ENCODE measurements at places on chromosomes 12 and 14.
A peak's percentile ranks its signal among the peaks of the same experiment; 100 is the strongest.

DNA sequence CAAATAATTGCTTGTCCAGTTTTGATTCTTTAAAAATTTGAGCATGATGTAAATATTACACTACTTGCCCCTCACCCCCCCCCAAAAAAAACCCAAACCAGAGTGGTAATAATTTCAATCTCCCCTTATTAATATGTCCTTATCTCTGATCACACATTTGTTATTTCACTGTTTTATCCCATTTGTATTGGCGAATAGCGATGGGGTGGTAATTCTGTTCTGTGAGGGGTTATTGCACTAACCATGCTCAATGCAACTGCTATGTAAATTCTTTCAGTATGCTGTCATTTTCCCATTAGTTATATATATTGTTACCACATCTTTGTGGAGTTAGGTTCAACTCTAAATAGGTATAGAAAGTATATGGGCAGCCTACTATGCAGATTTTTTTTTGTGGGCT lies 1.1 kb downstream of the RIMKLB start:
- peak; percentile 43 for DNase-seq

- DNase-seq, result peak; percentile 47
Observed at GRCh38 chr12:65648461-65648860, 175.8 kb upstream of the HMGA2 start.

- no peak for DNase-seq
Observed at GRCh38 chr14:106459971-106460730, 933.8 kb downstream of the TMEM121 start.

DNA sequence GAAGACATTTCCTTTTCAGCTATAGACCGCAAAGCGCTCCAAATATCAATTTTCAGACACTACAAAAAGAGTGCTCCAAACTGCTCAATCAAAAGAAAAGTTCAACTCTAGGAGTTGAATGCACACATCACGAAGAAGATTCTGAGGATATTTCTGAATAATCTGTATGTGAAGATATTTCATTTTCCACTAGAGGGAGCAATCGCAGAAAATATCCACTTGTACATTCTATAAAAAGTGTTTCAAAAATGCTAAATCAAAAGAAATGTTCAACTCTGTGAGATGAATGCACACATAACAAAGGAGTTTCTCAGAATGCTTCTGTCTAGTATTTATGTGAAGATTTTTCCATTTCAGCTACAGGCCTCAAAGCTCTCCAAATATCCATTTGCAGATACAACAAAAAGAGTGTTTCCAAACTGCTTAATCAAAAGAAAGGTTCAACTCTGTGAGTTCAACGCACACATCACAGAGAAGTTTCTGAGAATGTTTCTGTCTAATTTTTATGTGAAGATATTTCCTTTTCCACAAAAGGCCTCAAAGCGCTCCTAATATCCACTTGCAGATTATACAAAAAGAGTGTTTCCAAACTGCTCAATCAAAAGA lies 643.8 kb upstream of the ALG10B start:
- DNase-seq, result peak; percentile 7

- no peak for DNase-seq
Observed at GRCh38 chr14:91877376-91877915, 10.1 kb upstream of the TC2N start.

GRCh38 chr14:78524766-78525165 lies 354.6 kb downstream of the NRXN3 start:
- no peak for DNase-seq

All from iris pigment epithelial cell (primary cell).